ENCODE measurements at places on chromosomes 11 and 22. TPM values are rescaled to one million over a fixed set of nuclear protein-coding genes. Genes with fewer than 3 reads are reported as not detected.
A peak's percentile ranks its signal among the peaks of the same experiment; 100 is the strongest.

- no peak for DNase-seq
Measured at GRCh38 chr11:57213342-57214097, 23.5 kb downstream of the APLNR start.

DNA sequence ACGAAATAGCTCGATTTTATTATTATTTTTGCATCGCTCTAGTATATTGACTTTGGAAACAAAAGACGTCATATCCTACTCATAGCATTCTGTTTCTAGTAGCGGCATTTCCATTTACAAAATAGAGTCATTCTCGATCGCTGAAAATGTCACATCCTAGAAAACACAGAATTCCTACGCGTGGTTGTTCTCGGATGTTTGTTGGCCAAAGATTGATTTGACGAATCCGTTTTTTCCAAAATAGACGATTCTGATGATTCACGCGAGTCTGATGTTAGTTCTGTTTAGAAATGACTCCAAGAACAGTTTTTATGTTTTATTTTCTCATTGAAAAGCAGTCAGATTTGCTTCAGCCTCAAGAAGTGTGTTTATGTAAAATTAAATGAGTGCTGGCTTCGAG is 47.6 kb downstream of the SMIM38 start:
- no peak for DNase-seq

The DCDC1 gene
- polyA plus RNA-seq: 0.16 TPM

GRCh38 chr11:68312117-68312779 is at the start of gene LRP5:
TSS of gene LRP5 (plus strand) at chr11:68312591. CDS start at chr11:68312715, 124 bp downstream.
- peak; percentile 43 for DNase-seq

DNA sequence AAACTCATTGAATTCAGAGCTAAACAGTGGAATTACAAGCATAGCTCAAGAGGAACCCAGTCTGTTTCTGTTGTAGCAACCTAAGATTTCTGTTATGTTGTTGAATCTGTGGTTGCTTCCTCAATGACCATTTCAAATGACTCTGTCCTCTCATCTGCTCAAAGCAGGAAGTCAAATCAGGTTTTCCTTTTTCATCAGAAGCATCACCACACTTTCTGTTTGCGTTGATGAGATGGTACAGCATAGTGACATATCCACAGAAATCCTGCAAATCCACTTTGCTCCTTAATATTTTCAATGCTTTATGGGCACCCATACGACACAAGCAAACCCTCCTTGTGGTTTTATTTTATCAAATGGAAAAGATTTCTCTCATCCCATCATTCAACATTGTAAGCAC is 12.6 kb upstream of the UCP2 start:
- DNase-seq: no peak

DNA sequence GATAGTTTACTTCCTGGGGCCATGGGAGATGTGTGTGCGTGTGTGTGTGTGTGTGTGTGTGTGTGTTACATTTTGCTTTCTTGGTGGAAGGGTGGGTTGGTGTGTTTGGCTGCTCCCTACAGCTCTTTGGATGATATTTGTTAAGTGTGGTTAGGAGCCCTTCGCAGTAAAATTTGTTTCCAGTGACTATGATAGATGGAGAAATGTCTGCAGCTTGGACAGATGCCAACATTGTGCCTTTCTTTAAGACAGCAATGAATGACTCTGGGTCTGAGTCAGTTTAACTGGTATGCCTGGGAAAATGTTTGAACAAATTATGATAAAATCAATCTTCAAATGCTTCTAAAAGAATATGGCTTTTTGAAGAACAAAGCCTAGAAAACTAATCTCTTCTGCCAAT is 102.7 kb upstream of the TRPC6 start:
- DNase-seq: no peak

The MS4A12 gene
- not detected for polyA plus RNA-seq

DNA sequence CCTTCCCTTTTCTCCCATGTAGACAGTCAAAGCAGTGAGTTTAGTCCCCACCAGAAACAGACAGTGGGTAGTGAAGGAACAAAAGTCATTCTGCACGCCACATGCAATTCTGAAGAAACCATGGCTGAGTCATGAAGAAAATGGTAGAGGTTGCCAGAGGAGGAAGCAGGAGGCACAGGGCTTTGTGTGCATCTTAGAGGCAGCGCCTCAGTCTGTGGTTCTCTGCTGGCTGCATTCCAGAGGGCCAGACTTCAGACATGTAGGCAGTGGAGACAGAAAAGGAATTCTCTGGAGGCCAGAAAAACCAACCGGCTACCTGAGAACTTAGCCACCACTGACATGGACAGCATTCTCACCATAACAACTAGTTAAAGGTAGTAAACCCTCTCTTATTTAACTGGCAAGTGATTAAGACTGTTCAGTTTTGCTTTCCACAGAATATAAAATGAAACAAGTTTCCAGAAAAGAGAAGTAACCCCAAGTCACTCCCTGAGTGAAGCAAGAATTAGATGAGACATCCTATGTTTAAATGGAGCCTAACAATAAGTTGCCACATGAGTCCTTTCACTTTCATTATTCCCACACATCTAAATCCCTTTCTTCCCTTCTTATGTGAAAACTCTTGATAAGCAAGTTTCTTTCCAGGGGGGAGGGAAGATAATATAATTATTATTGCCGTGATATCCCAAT is 556.1 kb downstream of the SOX6 start:
- no peak for DNase-seq

DNA sequence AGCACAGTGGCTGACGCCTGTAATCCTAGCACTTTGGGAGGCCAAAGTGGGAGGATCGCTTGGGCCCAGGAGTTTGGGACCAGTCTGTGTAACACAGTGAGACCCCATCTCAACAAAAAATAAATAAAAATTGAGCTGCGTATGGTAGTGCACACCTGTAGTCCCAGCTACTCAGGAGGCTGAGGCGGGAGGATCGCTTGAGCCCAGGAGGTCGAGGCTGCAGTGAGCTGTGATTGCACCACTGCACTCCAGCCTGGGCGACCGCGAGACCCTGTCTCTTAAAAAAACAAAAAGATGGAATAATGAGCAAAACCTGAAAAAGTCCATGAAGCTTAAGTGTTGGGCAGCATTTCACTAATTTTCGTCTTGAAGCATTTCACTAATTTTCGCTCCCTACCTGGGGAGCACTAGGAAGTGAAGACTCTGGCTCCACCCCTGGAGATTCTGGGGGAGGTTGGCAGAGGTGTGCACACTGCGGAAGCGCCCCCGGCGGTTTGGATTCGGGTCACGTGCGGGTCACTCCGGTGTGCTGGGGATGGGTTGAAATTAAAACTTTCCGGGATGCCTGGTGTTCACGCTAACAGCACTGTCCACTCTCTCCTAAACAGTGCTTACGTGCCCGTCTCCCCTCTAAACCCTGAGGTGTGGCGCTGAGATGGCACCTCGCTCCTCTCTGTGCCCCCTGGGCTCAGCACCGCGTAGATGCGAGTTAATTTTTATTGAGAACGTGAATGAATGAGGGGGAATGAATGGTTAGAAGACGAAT is 906 bp upstream of the NAA40 start:
- no peak for DNase-seq

GRCh38 chr11:18088966-18089365 is 16.9 kb downstream of the SAAL1 start:
- DNase-seq: no peak

DNA sequence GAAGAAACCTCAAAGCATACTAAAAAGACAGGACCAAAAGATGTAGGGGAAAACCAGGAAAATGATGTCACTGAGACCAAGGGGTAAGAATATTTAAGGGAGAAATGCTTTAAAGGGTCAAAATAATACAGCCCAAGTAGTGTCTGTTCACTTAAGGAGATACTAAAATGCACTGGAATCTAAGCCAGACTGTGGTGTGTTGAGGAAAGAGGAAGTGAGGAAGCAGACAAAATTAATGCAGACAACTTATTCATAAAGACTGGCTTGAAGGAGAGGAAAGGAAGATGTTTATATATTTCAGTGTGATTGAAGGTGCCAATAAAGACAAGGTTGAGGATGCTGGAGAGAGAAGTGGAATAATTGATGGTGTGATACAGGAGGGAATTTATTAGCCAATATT is 15.7 kb downstream of the ZNF215 start:
- no peak for DNase-seq

GRCh38 chr11:129888451-129888850 is 6.9 kb downstream of the NFRKB start:
- DNase-seq: no peak
